ENCODE measurements at places on chromosomes 5 and 9.

- no peak for DNase-seq
Observed at GRCh38 chr9:125784286-125785049, 37.3 kb downstream of the PBX3 start.

GRCh38 chr9:90301277-90301653 lies 341.4 kb downstream of the DIRAS2 start:
- DNase-seq: peak; percentile 93

DNA sequence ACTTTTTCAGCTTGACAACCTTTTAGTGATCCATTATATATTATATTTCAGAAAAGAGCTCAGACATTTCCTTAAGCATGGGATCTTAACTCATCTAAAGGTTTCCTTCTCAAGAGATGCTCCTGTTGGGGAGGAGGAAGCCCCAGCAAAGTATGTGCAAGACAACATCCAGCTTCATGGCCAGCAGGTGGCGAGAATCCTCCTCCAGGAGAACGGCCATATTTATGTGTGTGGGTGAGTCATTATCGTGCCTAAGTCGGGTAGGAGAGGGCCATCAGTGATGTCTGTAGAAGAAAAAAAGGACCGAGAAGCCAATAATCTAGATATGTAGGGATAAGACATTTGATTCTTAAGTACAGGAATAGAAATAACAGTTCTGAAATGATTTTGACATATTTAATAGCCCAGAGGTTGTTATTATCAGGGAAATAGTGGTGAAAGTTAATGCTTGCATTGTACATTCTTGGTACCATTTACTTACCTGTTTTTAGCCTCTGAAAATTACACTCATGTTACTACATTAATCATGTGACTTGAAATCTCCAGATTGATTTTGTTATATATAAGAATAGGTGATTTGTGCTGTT lies 28.2 kb downstream of the MTRR start:
- no peak for DNase-seq

GRCh38 chr5:133792655-133793054 lies 175.8 kb downstream of the C5orf15 start:
- no peak for DNase-seq

GRCh38 chr5:125103459-125103858 lies 357.0 kb upstream of the ZNF608 start:
- DNase-seq: no peak

GRCh38 chr9:38333047-38333446 lies 59.5 kb upstream of the ALDH1B1 start:
- no peak for DNase-seq

DNA sequence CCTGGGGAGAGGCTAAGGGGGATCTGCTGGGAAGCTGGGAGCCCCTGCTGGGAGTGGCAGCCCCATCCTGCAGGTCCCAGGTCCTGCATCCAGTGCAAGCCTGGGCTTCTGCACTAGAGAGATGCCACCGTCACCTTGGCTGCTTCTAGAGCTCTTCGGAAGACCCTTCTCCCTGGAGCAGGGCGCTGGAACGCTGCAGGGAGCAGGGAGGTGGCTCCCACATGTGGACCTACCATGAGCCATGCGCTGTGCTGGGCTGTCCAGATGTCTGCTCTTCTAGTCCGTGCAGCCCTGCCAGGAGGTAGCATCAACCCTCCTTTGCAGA lies 90.9 kb upstream of the PHYKPL start:
- DNase-seq: no peak

GRCh38 chr9:72718503-72718902 lies 197.1 kb downstream of the TMC1 start:
- DNase-seq: no peak

DNA sequence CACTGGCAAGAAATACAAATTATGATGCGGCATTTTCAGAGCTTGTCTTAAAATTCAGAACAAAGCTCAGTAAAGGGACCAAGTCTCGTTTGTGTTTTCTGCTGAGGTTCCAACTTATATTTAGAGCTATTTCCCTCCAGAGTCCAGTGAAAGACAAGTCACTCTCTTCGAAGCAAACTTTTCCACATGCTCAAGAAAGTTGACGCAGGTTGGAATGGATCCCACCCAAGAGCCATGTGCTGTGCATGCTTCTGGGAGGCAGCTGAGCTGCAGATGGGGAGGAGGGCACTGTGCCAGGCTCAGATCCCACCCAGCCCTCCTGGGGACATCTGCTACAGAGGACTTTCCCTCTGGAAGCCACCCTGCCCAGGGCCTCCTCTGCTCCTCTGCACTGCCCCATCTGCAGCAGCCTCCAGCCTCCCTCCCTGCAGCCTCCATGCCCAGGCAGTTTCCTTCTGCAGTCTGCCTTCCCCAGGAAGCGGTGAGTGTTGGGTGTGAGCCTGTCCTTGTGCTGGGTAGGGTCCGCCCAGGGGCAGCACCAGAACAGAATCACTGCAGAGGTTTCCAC lies 75.3 kb downstream of the COL23A1 start:
- no peak for DNase-seq

- DNase-seq: no peak
Observed at GRCh38 chr5:127344931-127345330, 54.3 kb downstream of the MEGF10 start.

GRCh38 chr5:149061341-149061740 lies 1.5 kb downstream of the SH3TC2 start:
- DNase-seq: no peak

DNA sequence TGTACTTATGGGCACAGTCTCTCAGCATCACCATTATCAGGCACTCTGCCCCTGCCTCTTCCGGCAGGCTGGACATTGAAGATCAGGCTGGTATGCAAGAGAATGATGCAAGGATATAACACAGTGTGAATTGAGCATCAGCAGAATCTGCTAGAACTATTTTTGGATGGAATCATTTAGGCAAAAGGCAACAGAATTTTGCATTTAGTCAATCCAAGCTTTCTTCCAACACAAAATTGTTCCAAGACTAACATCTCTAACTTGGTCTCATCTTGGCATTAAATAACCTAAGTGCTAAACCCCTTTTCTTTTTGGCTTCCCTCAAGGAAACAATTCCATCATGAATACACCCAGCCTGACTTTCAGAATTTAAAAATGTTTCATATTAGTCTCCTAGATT lies 339.9 kb downstream of the PRELID2 start:
- DNase-seq: peak; percentile 27

DNA sequence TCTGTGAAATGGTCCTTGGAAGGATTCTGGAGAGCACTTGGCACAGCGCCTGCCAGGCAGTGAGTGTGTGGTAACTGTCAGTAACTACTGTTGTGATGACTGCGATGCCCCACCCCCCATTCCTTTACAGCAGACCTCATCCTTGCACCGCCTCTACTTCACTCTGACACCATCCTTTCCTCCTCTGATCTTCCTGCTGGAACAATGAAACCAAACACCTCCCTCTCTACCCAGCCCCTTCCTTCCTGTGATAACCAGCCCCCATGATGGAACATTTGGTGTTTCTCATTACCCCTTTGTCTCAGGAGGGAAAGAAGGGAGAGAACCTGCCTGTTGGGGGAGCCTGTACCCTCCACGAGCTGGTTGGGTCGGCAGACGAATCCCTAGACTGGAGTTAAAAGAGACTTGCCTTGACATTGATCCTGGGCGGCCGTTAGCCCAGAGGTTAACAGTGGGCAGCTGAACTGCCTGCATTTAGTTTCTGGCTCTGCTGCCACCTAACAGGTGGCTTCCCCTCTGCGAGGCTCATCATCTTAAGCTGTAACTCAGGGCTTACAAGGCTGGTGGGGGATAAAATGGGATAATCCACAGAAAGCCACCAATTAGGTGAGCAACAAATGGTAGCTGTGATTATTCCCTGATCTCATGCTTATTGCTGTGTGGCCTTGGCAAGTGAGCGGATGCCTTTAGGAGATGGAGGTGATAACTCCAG lies 34.2 kb upstream of the GRPEL2 start:
- DNase-seq: peak; percentile 31

GRCh38 chr9:123771690-123772089 lies 158.2 kb downstream of the DENND1A start:
- DNase-seq: no peak

DNA sequence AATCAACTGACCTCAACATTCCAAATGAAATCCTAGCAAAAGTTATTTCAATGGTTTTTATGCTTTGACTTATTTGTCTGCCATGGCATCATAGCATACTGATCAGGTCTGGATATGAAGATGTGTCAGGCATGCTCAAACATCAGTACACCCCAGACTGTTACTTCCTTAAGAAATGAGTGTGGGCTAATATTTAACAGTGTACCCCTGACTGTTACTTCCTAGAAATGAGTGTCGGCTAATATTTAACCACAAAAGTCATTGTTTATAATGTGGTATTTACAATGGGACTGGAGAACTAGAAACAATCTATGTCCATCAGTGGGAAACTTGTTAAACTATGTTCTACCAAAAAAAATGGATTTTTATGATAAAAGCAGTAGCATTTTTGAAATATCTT lies 38.1 kb upstream of the HNRNPA0 start:
- DNase-seq: no peak

DNA sequence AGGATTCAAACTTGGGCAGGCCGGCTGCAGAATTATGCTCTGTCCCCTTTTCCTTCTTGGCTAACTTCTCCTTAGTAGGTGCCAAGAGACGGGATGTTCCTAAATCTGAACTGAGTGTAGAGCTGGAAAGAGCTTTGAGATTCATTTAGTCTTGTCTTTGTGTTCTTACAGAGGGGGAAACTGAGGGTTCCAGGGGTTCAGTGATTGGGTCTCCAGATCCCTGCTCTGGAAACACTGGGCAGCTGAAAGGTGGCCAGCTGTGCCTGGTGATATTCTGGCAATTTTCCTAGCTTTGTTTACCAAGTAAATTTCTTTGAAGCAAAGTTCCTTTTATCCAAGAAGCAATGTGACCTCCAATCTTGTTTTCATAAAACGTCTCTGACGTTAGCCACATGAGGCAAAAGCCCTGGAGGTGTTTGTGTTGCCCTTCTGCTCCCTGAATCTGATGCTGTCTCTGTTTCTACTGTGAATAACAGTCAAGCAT lies 288.7 kb downstream of the ZSWIM6 start:
- no peak for DNase-seq

- DNase-seq: no peak
Observed at GRCh38 chr5:73946278-73946677, 320.3 kb downstream of the ARHGEF28 start.

DNA sequence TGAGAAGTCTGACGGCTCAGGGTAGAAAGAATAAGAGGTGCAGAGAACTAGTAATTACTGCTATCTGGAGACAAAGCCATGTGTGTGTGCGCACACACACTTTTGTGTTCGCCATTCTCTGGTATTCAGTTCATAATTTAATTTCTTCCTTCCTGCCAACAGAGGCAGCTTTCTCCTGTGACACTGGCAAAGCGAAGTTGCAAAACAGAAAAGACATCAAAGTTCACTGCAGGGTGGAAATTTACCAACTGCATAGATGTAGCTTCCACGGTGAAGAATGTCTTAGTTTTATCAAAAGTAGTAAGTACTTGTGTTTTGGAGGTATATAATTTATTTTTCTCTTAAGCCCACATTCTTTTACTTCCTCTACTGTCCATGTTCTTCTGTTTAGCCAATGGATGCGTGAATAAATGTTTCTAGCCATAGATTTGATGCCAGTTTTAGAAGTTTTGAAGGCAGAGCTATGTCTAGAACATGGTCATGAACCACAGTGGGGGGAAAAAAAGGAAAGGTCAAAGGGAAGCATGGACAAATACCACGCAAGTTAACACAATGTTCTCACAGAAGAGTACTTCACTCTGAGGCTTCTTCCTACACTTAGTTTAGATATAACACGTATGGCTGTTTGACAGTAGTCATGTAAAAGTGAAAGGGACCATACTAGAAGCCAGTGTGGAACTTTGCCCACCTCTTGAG lies 536.5 kb upstream of the GRIA1 start:
- DNase-seq: no peak

GRCh38 chr5:132718544-132719312 lies 18.6 kb downstream of the KIF3A start:
- no peak for DNase-seq

- DNase-seq: no peak
Observed at GRCh38 chr5:174381241-174381640, 335.7 kb downstream of the NSG2 start.

DNA sequence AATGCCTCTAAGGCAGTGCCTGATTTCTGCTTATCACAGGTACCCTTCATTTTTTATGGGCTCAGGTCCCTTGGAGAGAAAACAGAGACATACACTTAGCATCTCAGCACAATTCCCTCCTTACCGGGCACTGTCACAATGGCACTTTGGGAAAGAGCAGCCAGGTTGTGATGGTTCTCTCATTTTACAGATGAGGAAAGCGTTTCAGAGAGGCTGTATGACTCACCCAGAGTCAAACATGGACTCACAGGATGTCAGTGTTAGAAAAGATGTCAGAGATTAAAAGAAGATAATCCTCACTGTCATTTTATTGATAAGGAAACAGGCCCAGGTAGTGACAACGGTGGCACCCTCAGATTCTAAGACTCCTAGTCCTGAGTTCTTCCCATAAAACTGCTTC lies 12.0 kb upstream of the SLC31A2 start:
- DNase-seq: no peak

- DNase-seq: no peak
Observed at GRCh38 chr9:134266418-134266817, 59.8 kb upstream of the RXRA start.

DNA sequence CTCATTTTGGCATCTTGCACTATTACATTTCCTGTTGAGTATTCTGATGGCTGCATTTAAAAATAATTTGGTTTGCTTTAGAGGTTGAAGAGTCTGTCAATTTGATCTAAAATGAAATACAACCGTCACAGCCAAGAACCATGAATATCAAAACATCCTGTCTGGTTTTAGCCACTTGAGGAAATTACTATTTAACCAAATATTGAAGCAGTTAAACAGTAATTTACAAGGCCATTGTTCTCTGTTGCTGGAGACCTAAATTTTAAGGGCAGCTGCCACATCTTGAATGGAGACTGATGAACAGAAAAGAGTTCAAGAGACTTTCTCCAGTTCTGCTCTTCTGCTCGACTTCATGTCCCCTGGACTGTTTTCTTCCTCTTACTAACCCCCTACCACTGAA lies 549.4 kb downstream of the LRRC70 start:
- DNase-seq: no peak

GRCh38 chr9:34524349-34524748 lies 1.6 kb upstream of the ENHO start:
- no peak for DNase-seq

DNA sequence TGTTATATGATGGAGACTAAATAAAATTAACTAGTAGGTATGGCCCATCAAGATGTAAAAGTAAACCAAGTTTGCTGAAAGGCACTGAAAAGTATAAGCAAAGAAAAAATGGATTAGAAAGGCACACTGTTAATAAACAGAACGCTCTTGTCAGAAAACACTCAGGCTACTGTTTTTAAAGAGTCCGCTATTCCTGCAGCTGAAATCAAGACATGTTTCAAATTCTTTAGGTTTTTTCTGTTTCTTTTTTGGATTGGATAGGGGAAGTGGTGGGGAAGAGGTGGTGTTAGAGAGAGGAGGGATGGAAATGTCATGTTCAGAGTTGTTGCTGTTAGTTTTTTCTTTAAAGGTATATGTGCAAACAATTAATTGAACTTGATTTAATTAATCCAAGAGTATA lies 17.5 kb downstream of the OSTF1 start:
- DNase-seq: no peak

- DNase-seq: no peak
Observed at GRCh38 chr5:159907689-159908590, 8.3 kb upstream of the ADRA1B start.

- no peak for DNase-seq
Observed at GRCh38 chr5:132059043-132059695, 1.3 kb upstream of the IL3 start.

GRCh38 chr5:35370871-35371270 lies 140.6 kb upstream of the PRLR start:
- DNase-seq: no peak

Data from stromal cell of bone marrow (primary cell).